ENCODE measurements at places on chromosomes 4 and X. TPM values are rescaled to one million over a fixed set of nuclear protein-coding genes. Genes with fewer than 3 reads are reported as not detected.

Gene SRPX
- 250 TPM for total RNA-seq

Gene LCORL
- total RNA-seq = 11.4 TPM

Gene NLGN4X
- total RNA-seq = 2.9 TPM

Gene MAGIX
- 3.1 TPM for total RNA-seq

Gene RHOH
- total RNA-seq = 5.8 TPM

Gene RIPPLY1
- not detected for total RNA-seq

Gene PHF8
- total RNA-seq = 27.6 TPM

Gene CDX4
- not detected for total RNA-seq
